RKO (cell line): ENCODE measurements at places on chromosomes 4 and X.

GRCh38 chrX:45598861-45599260 is 398.2 kb upstream of the DIPK2B start:
- DNase-seq = no peak

GRCh38 chr4:56690393-56690792 is 9.3 kb upstream of the HOPX start:
- DNase-seq = no peak

DNA sequence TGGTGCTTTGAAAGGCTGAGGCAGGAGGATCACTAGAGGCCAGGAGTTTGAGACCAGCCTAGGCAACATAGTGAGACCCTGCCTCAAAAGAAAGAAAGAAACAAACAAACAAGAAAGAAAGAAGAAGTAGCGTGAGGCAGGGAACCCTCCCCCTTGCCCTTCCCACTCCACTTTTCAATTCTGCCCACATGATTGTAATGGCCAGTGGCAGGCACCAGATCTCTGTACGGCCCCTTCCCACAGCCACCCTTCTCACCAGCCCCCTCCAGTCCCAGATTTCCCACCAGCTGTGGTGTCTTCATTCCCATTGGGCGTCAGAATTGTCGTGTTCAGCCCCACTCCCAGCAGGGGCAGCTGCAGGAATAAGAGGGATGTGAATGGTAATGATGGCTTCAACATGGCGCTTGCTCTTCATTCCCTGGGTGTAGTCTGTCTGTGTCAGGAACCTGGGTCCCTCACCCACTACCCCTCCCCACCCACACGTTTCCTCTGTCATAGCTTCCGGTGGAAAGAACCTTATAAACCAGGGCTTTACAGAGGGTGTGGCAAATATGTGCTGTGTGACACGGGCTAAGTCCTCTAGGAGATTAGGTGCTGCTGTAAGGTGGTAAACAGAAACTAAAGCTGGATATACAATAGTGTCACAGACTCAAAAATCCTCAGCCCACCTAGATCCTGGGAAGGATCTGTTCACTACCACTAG is at the start of gene IL2RG:
Gene IL2RG, minus strand, starts transcription at position 437 of the 703 bp plus-strand sequence. Its CDS starts 38 bp downstream, at position 399.
- no peak for DNase-seq

DNA sequence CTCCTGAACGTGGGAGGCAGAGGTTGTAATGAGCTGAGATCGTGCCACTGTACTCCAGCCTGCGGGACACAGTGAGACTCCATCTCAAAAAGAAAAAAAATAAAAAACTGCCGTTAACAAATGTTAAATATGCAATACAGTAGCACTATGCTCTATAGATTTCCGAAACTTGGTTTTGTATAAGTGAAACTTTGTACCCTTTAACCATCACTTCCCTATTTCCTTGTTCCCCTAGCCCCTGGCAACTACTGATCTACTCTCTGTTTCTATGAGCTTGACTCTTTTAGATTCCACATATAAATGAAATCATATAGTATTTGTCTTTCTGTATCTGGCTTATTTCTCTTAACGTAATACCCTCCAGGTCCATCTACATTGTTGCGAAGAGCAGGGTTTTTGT is 74.1 kb downstream of the TAB3 start:
- DNase-seq = no peak

DNA sequence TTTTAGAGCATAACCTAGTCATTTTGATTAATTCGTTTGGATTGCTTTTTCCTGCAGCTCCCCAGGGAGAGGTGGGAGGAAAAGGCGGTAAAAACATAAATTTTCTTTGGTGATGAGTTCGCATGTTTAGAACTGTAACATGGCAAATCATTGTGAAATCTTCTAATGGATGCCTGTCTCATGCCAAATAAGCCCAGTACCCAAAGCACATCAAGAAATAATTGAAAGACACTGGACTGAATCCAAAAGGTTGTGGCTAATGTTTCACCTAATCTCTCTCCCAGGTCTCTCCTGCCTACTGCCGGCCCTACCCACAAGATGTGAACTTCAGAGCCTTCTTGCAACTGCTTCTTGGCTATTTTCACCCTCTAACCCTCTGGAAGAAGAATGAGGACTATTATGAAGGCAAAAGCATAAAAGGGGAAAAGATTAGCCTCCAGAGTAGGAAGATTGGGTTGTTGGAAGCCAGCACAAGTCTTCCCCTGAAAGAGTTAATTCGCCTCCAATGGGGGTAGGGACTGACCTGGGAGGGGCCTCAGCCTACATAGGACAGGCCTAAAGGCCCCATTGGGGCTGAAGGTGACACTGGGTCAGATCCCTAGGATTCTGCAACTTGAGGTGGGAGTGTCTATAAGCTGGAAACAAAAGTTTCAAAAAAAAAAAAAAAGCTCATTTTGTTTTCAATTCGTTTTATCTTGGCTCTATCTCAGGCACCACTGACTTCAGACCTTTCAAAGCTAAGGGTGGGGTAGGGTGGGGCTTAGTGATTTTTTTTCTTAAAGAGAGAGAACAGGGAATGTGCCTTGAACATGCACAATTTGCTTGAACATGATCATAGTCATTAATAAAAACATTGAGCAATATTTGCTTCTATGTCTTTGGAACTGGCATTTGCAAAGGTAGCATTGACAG is 278.6 kb upstream of the KLF3 start:
- DNase-seq = no peak

DNA sequence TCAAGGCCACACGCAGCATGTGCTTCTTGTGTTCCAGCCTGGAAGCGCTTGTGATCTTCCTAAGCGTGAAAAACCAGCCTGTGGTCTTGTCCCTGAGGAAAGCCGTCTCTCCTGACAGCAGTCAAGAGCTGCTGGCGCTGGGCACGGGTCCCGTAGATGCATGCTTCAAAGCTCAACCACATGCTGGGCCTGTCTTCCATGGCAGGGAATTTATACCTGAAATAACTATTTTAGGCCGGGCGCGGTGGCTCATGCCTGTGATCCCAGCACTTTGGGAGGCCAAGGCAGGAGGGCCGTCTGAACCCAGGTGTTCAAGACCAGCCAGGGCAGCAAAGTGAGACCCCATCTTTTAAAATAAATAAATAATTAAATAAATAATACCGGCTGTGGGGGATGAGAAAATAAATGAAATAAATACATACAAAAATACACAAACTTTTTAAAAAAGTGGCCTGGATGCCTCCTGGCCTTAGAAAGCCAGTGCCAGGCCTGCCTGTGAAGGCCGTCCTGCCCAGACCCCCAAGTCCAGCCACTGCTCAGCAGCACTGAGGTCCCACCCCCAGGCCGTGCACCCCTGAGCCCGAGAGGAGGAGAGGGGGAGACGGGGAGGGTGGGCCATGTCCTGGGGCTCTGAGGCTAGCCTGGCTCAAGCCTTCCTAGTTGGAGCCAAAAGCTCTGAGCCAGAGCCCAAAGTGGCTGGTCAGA is 10.4 kb downstream of the LRPAP1 start:
- DNase-seq = no peak

DNA sequence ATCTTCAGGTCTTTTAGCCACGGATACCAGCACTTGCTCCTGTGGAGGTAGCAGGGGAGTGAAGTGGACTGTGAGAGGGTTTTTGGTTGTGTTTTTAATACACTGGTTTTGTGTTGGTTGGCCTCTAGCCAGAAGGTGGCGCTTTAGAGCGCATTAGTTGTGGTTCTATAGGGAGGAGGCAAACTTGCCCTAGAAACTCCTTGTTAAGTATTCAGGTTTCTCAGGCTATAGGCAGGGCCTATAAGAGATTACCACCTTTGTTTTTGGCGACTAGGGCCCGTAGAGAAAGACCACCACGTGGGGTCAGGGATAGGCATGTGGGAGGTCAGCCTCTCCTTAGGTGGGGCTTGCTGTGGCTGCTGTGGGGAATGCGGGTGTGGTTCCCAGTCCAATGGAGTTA is 221.6 kb upstream of the SPANXN4 start:
- no peak for DNase-seq

DNA sequence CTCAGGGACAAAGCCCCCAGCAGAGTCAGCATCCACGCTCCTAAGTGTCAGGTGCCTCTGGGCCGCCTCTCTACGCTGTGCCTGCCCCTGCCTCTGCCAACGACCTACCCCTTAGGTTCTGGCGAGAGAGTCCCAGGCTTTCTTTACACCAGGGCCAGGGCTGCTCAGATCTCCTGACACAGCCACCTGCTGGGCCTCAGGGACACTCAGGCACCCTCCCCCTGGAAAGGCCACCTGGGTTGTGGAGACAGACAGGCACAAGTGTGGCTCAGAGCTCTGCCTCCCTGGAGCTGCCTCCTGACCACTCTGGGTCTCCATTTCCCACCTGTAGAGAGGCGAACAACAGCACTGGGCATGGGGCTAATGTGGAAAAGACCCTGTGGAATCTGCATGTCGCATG is 90.0 kb upstream of the ADRA2C start:
- DNase-seq = no peak

- no peak for DNase-seq
Measured at GRCh38 chr4:3250956-3251690, 2.2 kb downstream of the MSANTD1 start.

DNA sequence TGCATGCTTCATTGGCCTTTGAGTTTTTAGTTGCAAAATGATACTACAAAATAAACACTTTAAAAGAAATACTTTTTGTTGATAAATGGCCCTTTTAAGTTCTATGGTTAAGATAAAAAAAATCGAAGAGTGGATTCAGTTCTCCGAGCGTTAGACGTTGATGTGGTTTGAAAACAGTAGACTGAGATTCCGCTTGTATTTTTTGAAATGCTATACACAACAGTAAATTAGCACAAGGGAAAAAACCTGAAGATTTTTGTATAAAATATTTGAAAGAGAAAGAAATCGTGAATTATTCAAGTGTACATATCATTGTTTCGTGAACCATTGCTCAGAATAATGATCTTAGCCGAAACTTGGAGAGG is 1.4 kb downstream of the BMP2K start:
- no peak for DNase-seq

DNA sequence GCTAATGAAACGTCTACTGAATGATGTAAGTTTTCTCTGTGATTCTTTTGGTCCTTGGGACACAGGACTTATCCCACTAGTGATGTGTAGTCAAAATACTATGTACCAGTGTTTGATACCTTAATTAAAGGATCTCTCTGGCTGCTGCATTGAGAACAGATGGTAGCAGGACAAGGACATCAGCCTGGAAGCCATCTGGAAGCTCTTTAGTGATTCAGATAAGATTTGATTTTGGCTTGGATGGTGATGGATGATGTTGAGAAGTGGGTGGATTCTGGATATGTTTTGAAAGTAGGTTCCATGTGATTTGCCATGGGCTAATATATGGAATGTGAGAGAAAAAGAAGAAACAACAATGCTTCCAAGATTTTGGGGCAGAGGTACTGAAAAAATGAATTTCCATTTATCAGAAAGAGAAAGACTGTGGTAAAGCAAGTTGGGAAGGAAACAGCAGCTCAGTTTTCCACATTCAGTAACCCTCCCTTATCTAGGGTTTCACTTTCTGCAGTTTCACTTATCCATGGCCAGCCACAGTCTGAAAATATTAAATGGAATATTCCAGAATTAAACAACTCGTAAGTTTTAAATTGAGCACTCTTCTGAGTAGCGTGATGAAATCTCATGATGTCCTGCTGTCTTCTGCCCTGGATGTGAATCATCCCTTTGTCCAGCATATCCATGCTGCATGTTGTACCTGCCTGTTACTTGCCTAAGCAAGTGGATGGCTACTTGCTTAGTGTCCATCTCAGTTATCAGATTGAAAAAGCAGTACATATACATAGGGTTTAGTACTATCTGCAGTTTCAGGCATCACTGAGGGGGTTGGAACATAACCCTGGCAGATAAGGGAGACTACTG is 15.6 kb downstream of the CD38 start:
- DNase-seq = no peak

- no peak for DNase-seq
Measured at GRCh38 chrX:7283741-7284140, 135.8 kb upstream of the PUDP start.

GRCh38 chr4:98544141-98544817 is 114.1 kb downstream of the TSPAN5 start:
- DNase-seq = no peak

GRCh38 chr4:119794113-119794512 is 165.5 kb upstream of the PDE5A start:
- DNase-seq = no peak

- no peak for DNase-seq
Measured at GRCh38 chr4:48180234-48180633, 46.2 kb upstream of the TXK start.

DNA sequence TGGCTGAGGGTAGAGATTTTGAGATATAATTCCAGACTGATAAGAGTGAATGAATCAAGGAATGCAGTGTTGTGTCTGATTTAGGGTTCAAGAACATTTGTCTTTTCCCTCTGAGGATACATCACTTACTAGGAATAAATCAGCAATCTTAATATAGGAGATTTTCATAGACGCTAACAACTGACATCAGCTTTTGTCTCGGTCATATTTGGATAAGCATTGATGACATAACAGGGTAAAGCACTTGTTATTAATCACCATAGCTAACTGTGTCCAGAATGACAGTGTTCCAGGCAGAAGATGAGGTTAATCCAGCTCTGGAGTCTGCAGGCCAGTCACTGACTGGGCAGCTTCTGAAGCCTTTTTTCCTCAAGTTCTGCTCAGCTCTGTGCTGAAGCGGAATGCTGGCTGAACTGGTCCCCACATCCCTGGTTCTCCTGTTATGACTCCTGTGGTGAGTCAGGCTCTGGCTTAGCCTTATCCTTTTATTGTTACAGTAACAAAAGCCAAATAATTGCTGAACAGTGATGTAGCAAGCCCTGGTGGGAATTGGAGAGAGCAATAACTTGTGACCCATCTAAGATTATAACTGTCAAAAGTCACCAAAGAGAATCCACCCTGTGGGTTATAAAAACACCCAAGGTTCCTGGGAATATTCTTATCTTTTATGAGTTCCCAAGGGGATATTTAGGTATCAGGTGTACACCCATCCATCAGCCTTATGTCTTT is 41.8 kb downstream of the FNIP2 start:
- DNase-seq = peak; percentile 59

- peak; percentile 63 for DNase-seq
Measured at GRCh38 chr4:76002176-76002575, 5.1 kb downstream of the CXCL9 start.

- DNase-seq = no peak
Measured at GRCh38 chr4:26713563-26714151, 129.8 kb downstream of the TBC1D19 start.

- no peak for DNase-seq
Measured at GRCh38 chr4:86847571-86847970, 1.6 kb downstream of the SLC10A6 start.

DNA sequence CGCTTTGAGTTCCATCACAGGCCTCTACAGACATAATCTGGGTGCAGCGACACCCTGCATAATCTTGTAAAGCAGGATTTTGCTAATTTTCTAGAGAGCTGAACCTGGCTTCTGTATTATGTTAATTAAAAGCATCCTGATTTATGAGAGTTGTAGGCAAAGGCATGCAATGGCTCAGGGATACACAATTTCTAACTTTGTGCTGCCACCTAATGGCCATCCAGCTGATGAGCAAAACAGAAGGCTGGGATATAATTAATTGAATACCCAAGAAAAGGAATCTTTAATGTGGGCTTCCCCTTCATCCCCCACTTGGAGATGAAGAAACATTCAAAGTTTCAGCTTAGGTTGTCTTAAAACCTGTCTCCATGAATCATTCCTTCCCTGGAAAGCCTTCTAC is 78.1 kb downstream of the BMP15 start:
- peak; percentile 58 for DNase-seq

DNA sequence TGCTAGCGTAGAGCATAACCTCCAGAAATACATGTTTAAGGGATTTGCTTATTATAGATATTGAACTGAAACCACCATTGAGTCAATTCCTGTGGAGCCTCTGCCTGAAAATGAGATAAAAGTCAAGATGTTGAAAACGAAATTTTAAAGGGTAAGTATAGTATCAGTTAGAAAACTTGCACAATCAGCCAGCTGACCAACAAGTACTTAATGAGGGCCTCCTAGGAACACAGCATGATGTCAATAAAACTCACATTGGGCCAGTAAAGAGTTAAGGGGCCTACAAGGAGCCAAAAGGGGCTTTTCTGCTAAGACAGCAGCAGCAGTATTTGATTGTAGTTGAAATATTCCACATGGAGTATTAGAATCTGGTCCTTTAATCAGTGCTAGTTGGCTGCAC is 314.1 kb upstream of the PPARGC1A start:
- DNase-seq = no peak
